ENCODE measurements at places on chromosomes 13 and 19.

- no peak for DNase-seq
Observed at GRCh38 chr19:42153672-42154433, 21.6 kb upstream of the POU2F2 start.

DNA sequence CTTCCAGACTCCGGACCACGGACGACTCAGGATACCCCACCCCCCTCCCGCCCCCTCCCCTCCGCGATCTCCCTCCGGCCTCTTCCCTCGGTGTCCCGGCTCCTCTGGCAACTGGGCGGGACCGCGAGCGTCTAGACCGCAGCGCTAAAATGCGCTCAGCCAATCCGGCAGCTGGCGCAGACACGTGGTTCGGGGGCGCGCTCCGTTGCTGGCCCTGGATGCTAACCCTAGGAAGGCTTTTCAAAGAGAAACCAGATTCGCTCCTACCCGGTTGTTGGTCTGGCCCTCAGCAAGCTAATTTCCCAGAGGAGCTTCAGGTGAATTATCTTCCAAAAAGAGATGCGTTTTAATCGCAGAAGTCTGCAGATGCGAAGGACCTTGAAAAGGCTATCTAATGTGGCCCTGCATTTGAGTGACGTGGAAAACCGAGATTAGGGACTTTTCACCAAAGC lies at the start of gene DZIP1:
TSS of gene DZIP1 (minus strand) at position 106 of the 452 bp plus-strand sequence. CDS start 2,677 bp downstream, outside the sequence.
- no peak for DNase-seq

DNA sequence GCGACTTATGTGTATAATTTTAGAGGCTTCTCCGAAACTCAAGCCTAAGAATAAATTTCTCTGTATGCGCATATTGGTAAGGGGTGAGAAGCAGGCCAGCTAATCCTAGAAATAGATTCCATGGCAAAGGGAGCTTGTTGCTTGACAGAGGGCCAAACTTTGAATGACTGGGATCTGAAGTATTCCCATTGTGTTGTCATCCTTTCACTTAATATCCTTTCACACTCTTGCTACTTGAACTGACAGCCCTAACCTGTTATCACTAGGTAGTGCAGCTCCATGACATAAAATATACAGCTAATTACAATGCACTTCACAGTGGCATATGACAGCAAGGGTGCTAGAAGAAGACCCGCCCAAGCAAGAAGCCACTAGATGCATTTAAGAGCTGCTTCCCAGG lies 309.8 kb downstream of the OXGR1 start:
- no peak for DNase-seq

- DNase-seq = no peak
Observed at GRCh38 chr19:55173714-55174409, 6.2 kb downstream of the SYT5 start.

GRCh38 chr13:27347211-27347772 lies 76.7 kb downstream of the RASL11A start:
- no peak for DNase-seq

DNA sequence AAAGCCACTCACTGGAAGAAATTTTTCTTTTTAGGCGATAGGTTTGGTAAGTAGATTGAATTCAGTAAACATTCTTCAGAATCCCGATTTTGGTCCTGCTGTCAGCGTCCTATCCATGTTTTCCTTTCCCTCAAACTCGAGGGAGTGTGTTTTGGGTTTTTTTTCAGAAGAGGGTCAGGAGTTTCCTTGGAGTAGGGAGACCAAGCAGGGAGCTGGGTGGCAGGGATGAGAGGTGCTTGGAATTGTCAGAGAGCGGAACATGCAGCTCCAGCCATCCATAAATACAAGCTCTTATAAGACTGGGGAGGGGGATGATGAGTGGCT lies 1.6 kb upstream of the PCDH8 start:
- DNase-seq = no peak

DNA sequence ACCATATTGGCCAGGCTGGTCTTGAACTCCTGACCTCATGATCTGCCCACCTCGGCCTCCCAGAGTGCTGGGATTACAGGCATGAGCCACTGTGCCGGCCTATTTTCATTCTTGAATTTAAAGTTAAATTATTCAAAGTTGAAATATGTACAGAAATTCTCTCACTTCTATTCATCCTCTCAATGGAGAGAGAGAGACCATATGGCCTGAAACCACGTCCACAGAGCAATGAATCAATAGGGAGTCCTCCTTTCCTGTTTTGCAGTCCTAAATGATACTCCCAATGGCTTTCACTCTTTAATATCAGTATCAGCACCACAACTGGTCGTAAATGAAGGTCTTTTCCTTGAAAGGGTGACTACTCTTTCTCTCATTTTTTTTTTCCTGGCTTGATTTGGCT lies 30.5 kb upstream of the KCTD4 start:
- DNase-seq = no peak

Data from AML-193 (cell line).